Kidney epithelial cell (primary cell): ENCODE measurements at places on chromosomes 16 and 17. TPM values are rescaled to one million over a fixed set of nuclear protein-coding genes. Genes with fewer than 3 reads are reported as not detected.

NGFR gene
- total RNA-seq, result 0.04 TPM in 1 of 2 replicates, not detected in the other

MSLN gene
- 8.6 and 14.2 TPM in 2 replicates for total RNA-seq

MYLK3 gene
- 0.68 TPM in 1 of 2 replicates, not detected in the other for total RNA-seq

MYH3 gene
- total RNA-seq, result 0.33 and 0.41 TPM in 2 replicates

CEP131 gene
- 26.2 and 26.3 TPM in 2 replicates for total RNA-seq

- no peak for DNase-seq
Observed at GRCh38 chr17:62163847-62164246, 98.8 kb upstream of the MED13 start.

DNA sequence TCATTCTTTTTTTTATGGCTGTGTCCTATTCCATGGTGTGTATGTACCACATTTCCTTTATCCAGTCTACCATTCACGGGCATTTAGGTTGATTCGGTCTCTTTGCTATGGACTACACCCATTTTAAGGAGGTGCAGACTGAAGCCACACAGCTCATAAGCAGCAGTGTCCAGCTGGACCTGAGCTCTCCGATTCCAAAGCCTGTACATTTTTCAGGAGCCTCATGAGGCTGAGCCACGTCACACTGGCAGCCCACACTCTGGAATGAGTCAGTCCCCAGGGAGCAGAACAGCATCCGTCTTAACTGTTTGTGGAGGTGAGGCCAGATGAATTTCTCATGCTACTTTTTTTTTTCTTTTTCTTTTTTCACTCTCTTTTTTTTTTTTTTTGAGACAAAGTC lies 116.1 kb downstream of the C16orf95 start:
- DNase-seq, result peak; percentile 71

DNA sequence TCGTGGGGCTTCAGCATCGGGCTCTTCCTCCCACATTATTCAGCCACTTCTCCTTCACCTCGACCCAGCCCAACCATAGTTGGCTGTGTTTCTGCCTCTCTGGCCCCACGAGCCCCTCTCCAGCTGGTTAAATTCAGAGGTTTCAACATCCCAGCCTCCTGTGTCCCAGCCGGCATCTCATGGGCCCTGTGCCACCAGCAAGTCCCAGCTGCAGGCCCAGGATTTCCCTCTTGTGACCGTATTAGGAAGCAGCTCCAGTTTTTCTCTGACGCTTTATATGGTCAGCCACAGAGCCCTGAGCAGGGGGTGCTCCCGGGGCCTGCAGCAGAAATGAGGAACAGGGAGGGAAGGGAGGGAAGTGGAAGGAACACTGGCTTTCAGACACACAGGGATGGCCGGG lies 27.4 kb downstream of the MYH11 start:
- DNase-seq, result no peak

DNA sequence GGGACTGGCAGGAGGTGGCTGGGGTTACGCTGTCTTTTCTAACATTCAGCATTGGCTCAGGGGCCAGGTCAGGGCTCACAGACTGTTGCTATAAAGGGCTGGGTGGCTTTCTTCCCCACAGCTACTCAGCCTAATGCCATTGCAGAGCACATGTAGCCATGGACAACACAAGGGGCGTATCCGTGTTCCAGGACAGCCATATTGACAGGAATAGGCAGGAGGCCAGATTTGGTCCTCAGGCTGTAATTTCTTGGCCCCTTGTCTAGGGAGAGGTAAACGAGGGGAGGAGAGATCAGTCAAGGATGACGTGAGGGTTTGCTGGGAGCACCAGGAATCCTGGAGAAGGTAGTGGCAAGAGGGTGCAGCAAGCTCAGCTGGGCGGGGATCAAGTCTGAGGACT lies 21.2 kb upstream of the MYO15B start:
- no peak for DNase-seq

DNA sequence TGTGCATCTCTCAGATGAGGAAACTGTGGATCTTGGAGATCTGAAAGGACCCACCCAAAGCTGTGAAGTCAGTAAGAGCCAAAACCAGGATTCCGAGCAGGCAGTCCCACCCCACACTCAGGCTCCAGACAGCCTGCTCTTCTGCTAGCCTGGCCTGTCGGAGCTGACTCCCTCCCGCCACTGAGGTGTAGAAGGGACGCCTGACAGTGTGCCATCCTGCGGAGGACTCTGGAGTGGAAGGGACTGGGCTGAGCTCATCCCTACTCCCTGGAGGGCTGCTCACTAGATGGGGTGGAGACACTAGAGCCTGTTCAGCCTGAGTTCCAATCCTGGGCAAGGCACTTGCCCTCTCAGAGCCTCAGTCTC lies 36.0 kb downstream of the WFDC1 start:
- DNase-seq, result no peak

GRCh38 chr16:23433261-23433920 lies 19.6 kb downstream of the COG7 start:
- DNase-seq, result no peak

GRCh38 chr17:74527081-74527480 lies 4.2 kb downstream of the CD300LB start:
- DNase-seq, result no peak

GRCh38 chr16:87305505-87306391 lies 11.4 kb downstream of the C16orf95 start:
- DNase-seq, result no peak

DNA sequence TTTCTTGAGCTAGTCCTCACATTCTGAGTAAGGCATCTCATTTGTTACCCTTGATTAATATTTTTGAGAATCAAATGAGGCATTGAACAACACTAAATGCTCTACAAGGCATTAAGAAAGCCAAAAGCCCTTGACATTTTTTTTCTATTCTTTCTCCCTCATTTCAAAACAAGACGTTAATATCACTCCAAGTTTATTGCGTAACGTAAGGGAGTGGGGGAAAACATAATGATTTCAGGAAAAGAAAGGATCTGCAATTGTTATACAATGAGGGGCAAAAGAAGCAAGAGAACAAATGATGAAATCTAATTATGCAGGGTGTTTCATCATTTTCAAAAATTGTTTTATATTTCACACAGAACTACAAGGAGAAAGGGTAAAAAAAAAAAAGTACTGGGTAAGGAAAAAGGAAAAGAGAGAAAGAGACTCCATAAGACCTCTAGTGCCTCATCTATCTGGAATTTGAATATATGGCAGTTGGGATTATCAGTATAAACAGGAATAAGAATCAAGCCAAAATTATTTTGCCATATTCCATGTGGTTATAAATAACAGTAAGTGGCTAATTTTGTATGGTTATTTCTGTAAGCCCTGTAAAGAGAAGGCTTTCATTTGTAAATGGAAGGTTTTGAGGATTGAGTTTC lies 163.0 kb downstream of the ABCA8 start:
- DNase-seq, result no peak

GRCh38 chr16:6573577-6573976 lies 759.1 kb upstream of the RBFOX1 start:
- DNase-seq, result no peak

DNA sequence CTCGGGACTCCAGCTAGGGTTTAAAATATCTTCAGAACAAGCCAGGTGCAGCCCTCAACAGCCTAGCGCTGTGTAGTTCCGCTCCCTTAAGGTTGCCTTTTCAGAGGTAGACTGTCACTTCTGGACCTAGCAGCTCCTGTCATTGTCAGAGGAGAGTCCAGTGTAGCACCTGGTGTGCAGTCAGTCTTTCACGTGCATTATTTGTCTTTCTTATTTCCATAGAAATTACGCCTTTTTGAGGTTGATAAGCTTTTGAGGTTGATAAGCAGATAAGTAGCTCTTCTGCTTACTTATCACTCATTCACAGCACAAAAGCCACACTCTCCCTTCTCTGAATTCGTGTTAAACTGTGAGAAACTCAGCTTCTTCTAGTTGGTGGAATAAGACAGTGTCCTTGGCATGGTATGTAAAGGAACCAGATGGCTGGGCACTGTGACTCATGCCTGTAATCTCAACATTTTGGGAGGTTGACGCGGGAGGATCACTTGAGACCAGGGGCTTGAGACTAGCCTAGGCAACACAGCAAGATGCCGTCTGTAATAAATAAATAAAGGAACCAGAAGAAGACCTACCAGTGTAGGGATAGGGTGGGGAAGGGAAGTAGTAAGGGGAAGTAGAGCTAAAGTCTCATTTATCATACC lies 10.2 kb downstream of the EEF2K start:
- DNase-seq, result no peak

DNA sequence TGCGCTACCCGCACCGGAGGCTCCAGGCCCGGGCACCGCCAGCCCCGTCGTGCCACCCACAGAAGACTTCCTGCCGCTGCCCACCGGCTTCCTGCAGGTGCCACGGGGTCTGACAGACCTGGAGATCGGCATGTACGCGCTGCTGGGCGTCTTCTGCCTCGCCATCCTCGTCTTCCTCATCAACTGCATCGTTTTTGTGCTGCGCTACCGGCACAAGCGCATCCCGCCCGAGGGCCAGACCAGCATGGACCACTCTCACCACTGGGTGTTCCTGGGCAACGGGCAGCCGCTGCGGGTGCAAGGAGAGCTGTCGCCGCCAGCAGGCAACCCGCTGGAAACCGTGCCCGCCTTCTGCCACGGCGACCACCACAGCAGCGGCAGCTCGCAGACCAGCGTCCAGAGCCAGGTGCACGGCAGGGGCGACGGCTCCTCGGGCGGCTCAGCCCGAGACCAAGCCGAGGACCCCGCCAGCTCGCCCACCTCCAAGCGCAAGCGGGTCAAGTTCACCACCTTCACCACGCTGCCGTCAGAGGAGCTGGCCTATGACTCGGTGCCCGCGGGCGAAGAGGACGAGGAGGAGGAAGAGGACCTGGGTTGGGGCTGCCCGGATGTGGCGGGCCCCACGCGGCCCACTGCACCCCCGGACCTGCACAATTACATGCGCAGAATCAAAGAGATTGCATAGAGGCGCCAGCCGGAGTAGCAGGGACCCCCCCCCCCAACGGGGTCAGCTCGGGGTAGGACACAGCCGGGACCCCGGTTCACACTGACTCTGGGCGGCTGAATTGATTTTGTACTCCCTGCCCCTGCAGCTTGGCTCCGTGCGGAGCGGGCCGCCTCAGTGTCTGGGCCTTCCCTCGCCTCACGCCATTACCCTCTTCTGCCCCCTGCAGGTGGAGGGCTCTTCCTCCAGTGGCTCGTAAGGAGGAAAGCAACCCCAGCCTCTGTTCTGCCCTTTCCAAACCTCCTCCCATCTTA lies 58.5 kb downstream of the TMEM132E start:
- peak; percentile 10 for DNase-seq

- no peak for DNase-seq
Observed at GRCh38 chr17:13158494-13159240, 140.8 kb upstream of the ELAC2 start.

DNA sequence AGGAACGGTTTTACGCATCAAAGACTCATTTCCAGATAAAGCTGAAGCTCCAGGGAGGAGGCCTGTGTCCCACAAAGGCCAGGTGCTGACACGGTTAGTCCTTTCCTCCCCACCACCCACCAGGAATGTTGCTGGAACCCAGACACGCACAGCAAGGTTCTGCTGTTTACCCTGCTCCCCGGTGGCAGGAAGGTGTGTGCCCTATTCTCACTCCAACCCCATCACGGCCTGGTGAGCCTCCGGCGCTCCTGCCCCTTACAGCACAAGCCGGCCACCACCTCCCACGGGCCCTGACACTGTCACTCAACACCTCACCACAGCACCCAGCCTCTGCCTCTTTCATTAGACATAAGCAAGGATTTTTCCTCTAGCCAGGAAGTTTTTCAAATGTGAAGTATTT lies 47.8 kb downstream of the ANKRD11 start:
- DNase-seq, result no peak

- no peak for DNase-seq
Observed at GRCh38 chr17:44170499-44171201, at the start of gene ASB16. TSS of gene ASB16 (plus strand) at chr17:44170704. CDS start at chr17:44170790, 86 bp downstream.
